ENCODE measurements at places on chromosomes 12 and 14.

GRCh38 chr12:49305762-49306510 lies 11.0 kb downstream of the PRPH start:
- no peak for DNase-seq

- no peak for DNase-seq
Observed at GRCh38 chr14:65042731-65043372, 56.2 kb downstream of the FNTB start.

- peak; percentile 72 for DNase-seq
Observed at GRCh38 chr12:121494093-121494787, 86.6 kb downstream of the KDM2B start.

GRCh38 chr12:69105101-69105962 lies 134.0 kb upstream of the CPSF6 start:
- DNase-seq, result no peak

DNA sequence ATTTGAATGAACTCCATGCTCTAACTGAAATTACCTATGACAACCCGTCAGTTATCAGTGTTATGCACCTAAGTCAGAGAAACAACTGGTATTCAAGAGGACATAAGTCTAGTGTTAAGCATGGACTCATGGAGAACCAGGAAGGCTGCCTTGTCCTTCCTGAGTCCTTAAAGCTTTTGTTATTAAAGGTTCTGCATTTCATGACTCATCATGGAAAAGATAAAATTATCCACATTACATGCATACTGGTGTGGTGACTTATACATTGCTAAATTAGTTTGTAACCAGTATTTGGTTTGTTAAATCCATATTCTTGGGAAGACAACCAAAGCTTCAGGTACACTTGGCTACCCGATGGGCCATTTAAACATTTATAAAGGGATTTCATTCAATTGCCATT lies 6.5 kb upstream of the OR4E1 start:
- no peak for DNase-seq

DNA sequence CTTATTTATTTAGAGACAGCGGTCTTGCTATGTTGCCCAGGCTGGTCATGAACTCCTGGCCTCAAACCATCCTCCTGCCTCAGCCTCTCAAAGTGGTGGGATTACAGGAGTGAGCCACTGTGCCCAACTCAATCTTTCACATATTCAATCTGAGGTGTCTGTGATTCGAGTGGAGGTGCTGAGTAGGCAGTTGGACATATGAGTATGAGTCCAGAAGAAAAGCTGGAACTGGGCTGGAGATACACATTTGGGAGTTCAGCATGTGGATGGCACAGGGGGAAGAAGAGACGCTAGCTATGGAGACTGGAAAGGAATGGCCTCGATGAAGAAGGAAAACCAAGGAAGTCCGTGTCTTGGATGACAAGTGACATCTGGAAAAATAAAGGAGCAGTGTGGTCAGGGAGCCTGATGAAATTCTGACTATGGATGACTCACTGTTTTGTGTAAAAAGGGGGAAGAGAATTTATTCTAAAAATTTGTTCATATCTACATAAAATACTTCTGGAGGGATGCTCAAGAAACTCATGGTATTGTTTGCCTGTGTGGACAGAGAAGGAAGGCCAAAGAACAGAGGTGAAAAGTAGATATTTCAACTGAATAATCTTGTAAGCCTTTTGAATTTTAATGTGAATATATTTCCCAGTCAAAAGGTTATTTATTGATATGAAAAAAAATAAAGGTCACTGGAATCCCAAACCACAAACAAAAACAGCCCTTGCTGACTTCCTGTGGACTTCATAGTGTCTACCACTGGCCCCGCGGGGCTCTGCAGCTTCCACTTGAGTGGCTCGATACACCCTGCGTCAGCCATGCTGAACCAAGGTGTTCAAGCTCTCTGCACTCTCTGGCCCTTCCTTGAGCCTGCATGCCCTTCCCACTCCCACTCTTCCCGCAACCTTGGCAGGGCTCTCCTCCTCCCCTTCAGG lies 8.9 kb upstream of the LTA4H start:
- no peak for DNase-seq

GRCh38 chr12:72037006-72037795 lies 98.6 kb downstream of the TPH2 start:
- DNase-seq, result no peak

DNA sequence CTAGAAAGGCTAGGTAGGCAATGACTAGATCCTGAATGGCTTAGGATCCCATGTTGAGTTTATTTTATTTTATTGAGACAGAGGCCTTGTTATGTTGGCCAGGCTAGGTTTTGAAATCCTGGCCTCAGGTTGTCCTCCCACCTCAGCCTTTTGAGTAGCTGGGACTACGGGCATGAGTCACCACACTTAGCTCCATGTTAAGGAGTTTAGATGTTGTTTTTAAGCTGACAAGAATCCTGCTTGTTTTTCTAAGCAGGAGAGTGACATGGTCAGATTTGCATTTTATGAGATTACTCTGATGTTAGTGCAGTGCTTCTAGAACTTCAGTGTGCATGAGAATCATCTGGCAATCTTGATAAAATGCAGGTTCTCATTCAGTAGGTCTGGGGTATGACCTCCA lies 14.5 kb downstream of the CCDC198 start:
- no peak for DNase-seq
